ENCODE measurements at places on chromosomes 12 and 14. TPM values are rescaled to one million over a fixed set of nuclear protein-coding genes. Genes with fewer than 3 reads are reported as not detected.

DNA sequence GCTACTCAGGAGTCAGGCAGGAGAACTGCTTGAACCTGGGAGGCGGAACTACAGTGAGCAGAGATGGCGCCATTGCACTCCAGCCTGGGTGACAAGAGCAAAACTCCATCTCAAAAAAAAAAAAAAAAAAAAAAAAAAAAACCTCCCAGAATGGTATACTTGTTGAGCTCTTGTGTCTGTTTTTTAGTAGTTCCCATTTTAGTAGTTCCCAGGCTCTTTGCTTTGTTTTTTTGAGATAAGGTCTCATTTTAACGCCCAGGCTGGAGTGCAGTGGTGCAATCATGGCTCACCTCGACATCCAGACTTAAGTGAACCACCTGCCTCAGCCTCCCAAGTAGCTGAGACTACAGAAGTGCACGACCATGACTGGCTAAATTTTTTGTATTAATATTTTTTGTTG lies 13.4 kb downstream of the ATXN2 start:
- H3K4me3 ChIP-seq = no peak overlapping the region
- no peaks in the 10 kb centered on the region for H3K27me3 ChIP-seq
- no peak for DNase-seq
- peaks cover 5% of the 10 kb centered on the region for H3K4me1 ChIP-seq
- 0 out of 2 replicates have a peak overlapping the region, but pooled peaks have one; percentile 3 for H3K27ac ChIP-seq
- no peaks in the 10 kb centered on the region for H3K36me3 ChIP-seq

GRCh38 chr12:26116829-26117715 lies 7.8 kb downstream of the BHLHE41 start:
- H3K4me1 ChIP-seq = peaks cover 77% of the 10 kb centered on the region
- no peak for DNase-seq
- no peaks in the 10 kb centered on the region for H3K27me3 ChIP-seq
- H3K36me3 ChIP-seq = peaks cover 15% of the 10 kb centered on the region
- no peak overlapping the region for H3K4me3 ChIP-seq

DNA sequence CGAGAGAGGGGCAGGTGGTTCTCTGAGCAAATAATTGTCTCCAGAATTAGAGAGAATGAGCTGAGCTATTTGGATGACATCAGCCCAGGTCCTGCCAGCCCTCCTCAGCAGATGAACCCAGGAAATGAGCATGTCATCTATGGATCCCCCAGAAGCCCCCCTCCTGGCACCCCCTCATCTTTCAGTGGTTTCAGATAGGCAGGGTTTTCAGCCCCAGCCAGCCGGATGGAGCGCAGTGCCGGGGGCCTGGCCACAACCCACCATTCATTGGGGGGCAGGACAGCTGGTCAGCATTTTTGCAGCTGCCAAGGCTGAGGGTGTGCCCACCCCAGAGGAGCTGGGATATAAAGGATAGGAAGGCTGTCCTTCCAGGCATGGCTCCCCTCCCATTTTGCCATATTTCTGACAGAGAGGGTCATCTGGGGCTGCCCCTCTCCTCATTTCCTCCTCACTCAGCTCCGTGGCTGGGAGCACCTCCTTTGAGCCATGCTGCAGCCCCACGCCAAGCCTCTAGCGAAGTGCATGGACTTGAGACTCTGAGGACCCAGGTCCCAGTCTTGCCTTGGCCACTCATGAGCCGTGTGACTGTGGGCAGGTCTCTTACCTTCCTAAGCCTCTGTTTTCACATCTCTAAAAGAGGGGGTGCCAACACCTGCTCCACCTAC lies 6.0 kb upstream of the KRT71 start:
- no peak for DNase-seq
- H3K27ac ChIP-seq = no peak overlapping the region
- H3K4me3 ChIP-seq = no peak overlapping the region
- H3K27me3 ChIP-seq = no peaks in the 10 kb centered on the region

GRCh38 chr12:3224530-3224903 lies 147.3 kb downstream of the TSPAN9 start:
- no peaks in the 10 kb centered on the region for H3K4me1 ChIP-seq
- DNase-seq = no peak
- 0 out of 2 replicates have a peak, but pooled peaks cover 24% of the 10 kb centered on the region for H3K27me3 ChIP-seq
- H3K4me3 ChIP-seq = no peak overlapping the region
- H3K36me3 ChIP-seq = no peaks in the 10 kb centered on the region

GRCh38 chr14:52304248-52304904 lies 9.7 kb upstream of the PTGER2 start:
- no peaks in the 10 kb centered on the region for H3K36me3 ChIP-seq
- H3K4me1 ChIP-seq = no peaks in the 10 kb centered on the region
- no peak overlapping the region for H3K4me3 ChIP-seq

DNA sequence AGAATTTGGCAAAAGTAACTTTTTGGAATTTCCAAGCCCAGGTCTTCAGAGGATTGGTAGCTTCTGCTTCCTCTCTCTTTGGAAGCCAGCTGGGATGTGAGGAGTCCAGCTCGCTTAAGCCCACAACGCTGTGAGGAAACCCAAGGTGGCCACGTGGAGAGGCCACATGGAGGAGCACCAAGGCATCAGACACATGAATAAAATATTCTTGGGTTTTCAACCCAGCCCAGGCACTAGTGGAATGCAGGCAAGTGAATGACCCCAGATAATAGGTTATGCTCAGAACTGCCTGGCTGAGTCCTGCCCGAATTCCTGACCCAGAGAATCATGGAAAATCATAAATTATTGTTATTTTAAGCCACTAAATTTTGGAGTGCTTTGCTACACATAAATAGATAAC lies 119.7 kb upstream of the PARP11 start:
- no peaks in the 10 kb centered on the region for H3K4me1 ChIP-seq
- peaks cover 66% of the 10 kb centered on the region for H3K27me3 ChIP-seq
- no peak for DNase-seq
- no peak overlapping the region for H3K4me3 ChIP-seq

DNA sequence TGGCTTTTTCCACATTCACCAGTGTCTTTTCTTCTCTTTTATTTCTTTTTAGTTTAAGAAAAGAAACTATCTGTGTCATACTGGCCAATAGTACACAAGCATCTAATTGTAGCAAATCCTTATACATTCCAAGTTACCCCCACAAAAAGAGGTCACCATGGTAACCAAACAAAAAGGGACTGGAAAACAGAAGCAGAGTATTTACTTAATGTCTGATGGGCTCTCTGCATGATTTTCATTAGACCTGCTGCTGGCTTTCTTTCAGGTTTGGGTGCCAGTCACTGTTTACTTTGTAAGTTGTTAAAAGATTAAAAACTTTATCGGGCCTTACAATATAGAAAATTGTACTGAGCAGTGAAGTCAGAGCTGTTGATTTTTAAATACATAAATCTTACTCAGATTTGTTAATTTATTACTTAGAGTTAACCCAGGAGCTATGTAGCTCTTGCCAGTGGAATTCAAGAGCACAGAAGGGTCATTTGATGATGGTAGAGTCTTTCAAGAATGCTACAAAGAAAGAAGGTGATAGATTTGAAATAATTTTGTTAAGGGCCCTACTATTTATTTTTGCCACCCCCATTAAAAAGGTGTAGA lies 123.9 kb downstream of the BRMS1L start:
- H3K27ac ChIP-seq = no peak overlapping the region
- H3K4me3 ChIP-seq = no peak overlapping the region
- no peaks in the 10 kb centered on the region for H3K4me1 ChIP-seq
- H3K27me3 ChIP-seq = no peaks in the 10 kb centered on the region

DNA sequence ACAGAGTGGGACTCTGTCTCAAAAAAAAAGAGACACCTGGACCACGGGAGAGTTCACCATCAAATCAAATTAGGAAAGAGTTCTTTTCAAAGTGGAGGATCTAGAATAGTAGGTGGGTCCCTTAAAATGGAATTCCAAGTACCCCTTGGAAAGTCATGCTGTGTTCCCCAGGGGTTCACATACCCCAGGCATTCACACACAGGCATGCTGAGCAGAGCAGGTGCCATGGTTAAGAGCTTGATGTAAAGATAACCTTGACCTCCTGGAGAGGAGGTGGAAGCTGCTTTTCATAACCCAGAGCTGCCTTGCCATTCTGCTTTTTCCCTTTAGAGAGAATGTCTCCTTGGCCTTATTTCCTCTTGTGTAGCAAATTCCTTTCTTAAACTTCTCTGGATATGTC lies 14.2 kb upstream of the SRSF5 start:
- H3K4me3 ChIP-seq = no peak overlapping the region
- H3K4me1 ChIP-seq = no peaks in the 10 kb centered on the region
- no peak for DNase-seq
- no peak overlapping the region for H3K27ac ChIP-seq

DNA sequence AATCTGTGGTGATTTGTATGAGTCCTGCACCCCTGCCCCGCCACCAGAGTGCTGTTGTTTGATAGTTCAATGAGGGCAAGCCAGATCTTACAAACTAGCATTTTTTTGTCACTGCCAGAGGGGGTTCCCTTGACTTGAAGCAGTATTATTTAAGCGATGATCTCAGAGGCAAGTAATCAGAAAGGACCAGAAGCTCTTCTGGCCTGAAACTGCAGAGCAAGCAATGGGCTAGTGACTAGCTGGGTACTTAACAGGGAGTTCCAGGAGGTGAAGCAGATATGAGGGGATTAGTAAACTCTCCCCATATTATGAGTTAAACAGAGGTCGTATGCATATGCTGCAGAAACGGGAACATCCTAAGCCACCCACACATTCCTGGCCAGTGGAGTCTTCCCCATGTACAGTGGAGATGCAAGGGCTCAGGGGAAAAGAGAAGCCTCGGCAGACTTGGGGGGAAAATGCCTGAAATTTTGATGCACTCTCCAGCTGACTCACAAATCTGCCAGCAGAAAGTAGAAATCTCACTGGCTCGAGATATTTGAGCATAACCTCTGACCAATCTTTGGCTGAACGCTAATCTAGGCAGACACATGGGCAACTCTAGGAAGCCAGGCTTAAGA lies 8.3 kb upstream of the CRACR2A start:
- no peak overlapping the region for H3K27ac ChIP-seq
- H3K4me1 ChIP-seq = no peaks in the 10 kb centered on the region
- no peaks in the 10 kb centered on the region for H3K36me3 ChIP-seq
- peaks cover 37% of the 10 kb centered on the region for H3K27me3 ChIP-seq
- DNase-seq = no peak

The GRIP1 gene
- total RNA-seq = 16.0 TPM

The VRTN gene
- not detected for total RNA-seq

The SERPINA9 gene
- total RNA-seq = not detected

The SLCO1C1 gene
- total RNA-seq = not detected

The INTS13 gene
- total RNA-seq = 40.8 TPM

Data from PC-9 (cell line).